ENCODE measurements at places on chromosomes 1 and 21.

GRCh38 chr1:149936170-149936991, at the start of gene MTMR11:
MTMR11 (minus strand) TSS chr1:149936879; CDS start chr1:149936647, 232 bp downstream.
- no peak for DNase-seq

- DNase-seq = no peak
Measured at GRCh38 chr1:68269637-68270430, 37.5 kb upstream of the WLS start.

- no peak for DNase-seq
Measured at GRCh38 chr1:14294860-14295536, 303.5 kb upstream of the KAZN start.

- DNase-seq = no peak
Measured at GRCh38 chr1:35030756-35031446, 844 bp downstream of the ZMYM6 start.

GRCh38 chr1:119002028-119002686, 14.0 kb upstream of the TBX15 start:
- DNase-seq = no peak

DNA sequence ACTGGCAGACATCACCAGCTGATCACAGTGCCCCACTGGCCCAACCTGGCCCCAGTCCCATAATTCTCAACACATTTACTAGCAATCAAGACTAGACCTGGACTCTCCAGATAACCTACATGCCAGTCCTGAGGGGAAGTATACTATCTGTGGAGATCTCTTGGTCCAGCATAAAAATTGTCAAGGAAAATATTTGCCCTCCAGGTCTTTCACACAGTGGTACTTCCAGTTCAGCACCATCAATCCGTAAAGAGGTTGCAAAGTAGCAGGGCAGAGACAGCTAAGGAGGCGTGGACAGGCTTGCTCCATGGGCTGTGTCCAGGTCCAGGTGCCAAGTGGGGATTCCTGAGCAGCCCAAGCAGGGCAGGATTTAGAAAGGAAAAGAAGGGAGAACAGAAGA, 143.6 kb upstream of the BACE2 start:
- DNase-seq = no peak

DNA sequence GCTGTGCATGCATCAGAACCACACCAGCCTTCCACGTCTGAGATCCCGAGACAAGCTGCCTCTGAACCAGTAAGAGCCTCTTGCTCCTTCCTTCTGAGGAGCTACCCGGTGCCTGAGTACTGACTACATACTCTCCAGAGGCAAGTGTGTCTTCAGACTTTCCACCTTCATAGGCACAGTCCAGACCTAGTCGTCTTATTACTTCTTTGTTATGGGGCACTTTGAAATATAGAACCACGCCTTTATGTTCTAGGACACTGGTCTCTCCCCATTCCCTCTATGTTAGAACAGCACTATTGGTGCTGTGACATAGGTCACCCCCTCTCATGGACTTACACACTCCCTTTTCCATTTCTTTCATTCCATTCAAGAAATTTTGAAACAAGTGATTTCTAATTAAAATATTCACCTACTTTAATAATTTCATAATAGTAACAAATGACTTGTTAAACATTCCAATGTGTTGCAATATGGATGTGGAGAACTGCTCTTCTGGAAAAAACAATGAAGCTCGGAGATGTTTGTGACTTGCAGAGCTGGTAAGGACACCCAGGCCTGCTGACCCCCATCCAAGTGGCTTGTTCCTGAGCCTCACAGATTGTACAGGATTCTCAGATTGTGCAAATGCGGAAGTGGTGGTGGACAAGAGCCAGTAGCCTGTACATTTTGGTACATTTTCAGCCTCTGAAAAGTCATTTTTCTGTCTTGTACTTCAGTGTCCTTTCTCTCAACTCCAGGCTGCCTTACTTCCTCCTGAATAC, 76.1 kb upstream of the SIPA1L2 start:
- DNase-seq = no peak

DNA sequence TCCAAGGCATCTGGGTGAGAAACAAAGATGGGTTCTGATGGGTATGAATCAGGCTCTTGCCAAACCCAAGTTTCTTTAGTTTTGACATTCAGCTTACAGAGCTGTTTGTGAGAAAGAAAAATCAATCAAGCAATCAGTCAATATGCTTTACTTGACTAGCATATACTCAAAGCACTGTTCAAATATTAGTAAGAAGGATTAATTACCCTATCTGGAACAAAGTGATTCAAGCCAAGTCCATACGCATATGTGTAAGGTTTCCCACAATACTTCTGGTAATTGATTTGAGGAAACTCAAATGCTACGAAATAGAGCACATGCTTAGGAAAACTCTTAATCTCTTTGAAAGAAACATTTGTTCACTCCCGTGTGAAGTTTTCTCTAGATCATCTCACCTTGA, 18.7 kb downstream of the RPE65 start:
- DNase-seq = no peak

DNA sequence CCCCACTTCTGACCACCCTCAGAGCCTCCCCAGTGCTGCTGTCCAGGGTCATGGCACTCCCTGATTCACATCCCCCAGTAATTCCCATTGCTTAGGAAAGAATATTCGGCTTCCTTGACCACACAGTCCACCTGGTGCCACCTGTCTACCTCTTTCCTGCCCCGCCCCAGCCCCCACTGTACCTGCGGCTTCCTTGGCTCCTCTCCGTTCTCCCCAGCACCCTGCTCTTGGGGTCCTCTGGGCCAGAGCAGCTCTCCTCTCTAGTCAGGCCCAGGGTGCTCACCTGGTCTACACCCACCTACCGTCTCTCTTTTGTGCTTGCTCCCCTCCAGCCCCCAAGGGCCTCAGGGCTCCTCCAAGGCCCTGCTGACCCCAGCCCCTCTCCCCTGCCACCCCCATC, 142.6 kb downstream of the PEX14 start:
- no peak for DNase-seq

GRCh38 chr1:35451125-35451528, 106.1 kb downstream of the KIAA0319L start:
- DNase-seq = peak; percentile 76

DNA sequence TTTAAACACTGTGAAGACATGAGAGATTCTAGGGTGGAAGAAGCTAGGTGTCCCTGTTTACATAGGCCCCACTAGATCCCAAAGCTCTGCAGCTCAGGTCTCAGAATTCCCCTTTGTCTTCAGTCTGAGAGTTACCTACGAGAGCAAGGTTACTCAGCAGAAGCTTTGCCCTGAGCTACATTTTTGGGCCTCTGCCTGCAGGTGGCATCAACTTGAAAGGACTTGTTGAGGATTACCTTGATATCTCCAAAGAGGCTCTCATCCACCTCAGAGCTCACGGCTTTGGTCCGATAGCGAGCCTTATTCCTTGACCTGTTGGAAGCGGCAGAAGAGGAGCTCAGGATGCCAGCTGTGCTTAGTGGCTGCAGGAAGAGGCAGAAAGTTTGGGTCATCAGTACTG, 7.0 kb downstream of the CFAP45 start:
- no peak for DNase-seq

DNA sequence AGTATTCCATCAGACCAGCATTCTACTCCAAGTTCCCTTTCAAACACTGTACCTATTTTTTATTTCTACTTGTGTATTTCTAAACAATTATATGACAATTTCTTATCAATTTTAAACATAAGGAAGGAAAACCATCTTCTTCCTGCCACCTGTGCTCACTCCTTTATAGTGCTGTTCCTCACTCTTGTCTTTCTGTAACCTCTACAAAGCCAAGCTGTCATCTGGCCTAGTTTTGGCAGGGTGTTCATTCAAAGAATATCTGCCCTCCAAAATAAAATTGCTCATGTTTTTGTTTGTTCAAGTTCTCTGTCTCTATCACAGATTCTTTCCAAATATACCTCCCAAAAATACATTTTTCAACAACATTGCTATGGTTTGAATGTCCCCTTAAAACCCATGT, 360.2 kb downstream of the VAV3 start:
- no peak for DNase-seq

DNA sequence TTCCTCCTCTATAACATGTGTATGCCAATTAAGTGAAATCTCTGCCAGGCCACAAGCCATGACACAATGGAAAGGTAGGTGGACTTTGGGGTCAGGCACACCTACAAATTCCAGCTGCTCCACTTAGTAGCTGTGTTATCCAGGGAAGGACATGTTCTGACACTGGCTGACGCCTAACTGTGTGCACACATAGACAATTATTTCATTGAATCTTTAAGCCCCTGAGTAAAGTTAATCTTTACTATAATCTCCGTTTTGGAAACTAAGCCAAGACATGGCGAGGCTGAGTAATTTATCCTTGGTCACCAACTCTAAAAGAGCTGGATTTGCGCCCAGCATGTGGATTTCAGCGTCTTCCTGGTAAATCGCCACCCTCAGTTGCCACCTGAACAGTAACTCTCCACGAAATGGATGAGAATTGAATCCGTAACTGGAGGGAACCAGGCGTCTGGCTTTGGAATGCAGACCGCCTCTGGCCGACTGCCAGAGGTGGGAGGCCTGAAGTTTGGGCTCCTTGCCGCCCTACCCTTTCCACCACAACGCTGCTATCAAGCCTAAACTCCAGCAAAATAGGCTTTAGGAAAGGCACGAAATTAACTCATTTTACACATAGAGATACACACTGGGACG, 888 bp upstream of the SNRPE start:
- peak; percentile 49 for DNase-seq

DNA sequence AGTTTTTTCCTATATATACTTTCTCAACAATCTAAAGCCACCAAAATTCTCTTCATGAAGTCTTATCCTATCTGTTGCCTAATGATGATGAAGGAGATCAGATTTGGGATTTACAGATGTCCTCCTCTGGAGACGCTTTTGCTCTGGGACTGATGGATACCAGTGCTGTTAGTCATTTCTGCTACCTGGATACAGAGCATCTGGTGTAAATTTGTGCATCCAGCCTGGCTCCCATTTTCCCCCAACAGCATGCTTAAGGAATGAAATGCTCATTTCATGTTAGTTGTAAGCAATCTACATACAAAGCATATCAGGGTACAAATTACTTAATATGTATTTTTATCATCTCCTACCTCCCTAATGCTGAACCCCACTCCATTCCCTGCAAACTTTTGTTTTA, 57.7 kb downstream of the HNRNPR start:
- no peak for DNase-seq

- DNase-seq = no peak
Measured at GRCh38 chr1:93459126-93459525, 11.2 kb downstream of the FNBP1L start.

DNA sequence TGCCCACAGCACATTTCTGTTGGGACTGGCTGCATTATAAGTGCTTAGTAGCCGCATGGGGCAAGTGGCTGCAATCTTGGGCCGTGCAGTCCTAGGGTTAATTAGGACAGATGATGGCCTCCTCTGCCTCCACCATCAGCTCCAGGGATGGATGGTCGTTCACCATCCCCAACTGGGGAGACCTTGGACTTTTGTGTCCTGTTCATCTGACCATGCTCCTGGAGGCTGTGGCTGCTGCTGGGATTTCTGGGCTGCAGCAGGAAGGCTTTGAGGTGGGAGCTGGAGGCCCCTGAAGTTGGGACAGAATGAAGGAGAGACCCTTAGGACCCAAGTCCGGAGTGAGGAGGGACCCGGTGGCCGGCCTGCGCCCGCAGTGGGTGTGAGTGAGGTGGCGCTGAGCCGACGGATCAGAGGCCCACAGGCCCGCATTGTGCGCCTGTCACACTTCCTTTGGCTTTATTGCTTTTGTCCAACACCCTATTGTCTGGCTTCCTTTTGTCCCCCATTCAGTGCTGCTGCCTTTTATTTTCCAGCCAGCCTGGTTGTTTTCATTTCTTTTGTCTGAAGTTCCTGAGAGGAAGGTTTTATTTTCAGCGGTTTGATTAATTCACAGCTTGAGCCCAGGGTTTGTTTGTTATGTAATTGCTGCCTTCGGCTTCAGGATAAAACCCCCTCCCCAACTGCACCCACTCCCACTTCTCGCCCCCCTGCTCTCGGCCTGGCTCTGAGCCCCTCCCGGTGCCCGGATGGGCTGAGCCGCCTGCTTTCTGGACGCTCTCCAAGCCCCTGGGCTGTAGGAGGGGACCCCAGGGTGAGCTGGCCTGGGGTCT, 35.6 kb downstream of the SOX13 start:
- peak; percentile 82 for DNase-seq

GRCh38 chr21:25967181-25967900, 203.2 kb downstream of the APP start:
- DNase-seq = no peak

- DNase-seq = no peak
Measured at GRCh38 chr1:50521703-50522102, 98.5 kb upstream of the DMRTA2 start.

- DNase-seq = peak; percentile 75
Measured at GRCh38 chr1:59146651-59147358, 150.1 kb upstream of the FGGY start.

DNA sequence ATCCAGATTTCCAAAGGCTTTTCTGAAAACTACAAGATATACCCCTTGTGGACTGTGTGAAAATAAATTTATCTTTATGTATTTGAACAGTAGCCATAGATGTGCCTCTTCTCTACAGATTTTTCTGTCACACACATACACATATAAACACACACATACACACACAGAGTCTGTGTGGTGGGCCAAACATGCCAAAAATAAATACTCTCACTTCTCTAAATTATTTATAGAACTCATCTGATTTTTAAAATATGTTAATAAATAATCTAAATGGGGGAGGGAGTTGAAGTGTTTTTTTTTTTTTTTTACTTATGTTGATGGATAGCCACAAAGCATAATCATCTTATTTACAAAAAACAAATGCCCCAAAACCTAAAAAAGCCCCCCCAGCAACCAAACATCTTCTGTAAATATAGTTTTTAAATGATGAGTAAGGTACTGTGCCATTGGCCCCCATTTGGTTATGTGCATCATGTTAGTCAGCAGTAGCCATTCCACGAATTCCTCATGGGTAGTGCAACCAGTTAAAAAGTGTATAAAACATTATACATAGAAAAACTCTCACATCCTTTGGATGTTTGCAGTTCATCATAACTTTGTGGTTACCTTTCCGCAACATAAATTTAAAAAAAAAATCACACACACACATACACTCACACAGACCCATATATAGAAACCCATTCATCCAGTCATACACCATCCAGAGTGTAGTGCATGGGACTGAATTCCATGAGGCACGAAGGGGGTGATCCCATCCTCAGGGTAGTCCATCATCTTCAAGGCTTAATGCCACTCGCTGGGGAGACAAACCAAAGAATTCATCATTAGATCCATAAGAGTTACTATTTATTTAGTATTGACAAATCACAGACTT, 8.2 kb upstream of the MAGOH start:
- DNase-seq = no peak

DNA sequence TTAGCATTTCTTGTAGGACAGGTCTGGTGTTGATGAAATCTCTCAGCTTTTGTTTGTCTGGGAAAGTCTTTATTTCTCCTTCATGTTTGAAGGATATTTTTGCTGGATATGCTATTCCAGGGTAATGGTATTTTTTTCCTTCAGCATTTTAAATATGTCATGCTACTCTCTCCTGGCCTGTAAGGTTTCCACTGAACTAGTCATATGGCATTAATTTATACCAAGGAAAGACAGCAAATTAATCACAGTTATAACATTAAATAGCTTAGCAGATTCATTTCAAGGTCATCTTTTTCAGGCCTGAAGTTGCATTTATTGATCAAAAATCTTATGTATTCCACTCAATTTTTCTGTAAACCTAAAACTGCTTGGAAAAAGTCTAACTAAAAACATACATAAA, 54.9 kb downstream of the AK5 start:
- DNase-seq = no peak
